ENCODE measurements at places on chromosomes 12 and 14. TPM values are rescaled to one million over a fixed set of nuclear protein-coding genes. Genes with fewer than 3 reads are reported as not detected.

LRFN5 gene
- total RNA-seq, result 0.38 TPM

KRT4 gene
- total RNA-seq, result not detected

OR4K13 gene
- not detected for total RNA-seq

DNA sequence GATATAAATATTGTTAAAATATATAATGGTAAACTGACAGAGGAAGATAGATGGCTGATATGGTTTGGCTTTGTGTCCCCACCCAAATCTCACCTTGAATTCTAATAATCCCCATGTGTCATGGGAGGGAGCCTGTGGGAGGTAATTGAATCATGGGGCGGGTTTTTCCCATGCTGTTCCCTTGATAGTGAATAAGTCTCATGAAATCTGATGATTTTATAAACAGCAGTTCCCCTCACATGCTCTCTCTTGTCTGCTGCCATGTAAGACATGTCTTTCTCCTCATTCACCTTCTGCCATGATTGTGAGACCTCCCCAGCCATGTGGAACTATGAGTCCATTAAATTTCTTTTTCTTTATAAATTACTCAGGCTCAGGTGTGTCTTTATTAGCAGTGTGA, 46.3 kb downstream of the PTCSC3 start:
- DNase-seq, result no peak

DNA sequence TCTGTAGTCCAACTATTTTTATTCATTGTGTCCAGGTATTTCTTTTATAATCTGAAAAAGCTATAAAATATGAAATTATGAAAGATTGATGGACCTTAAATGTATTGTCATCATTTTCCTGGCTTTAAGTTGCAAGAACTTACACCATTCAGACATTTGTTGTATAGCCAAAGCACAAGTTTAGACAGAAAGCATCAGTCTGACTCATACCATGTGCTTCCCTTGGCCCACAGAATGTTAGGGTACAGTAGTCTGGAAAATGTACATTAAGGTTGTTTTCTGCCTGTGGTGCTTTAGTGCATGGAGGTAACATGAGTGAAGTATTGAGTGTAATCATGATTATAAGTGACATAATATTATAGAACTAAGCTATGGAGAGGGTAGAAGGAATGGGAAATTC, 1002.5 kb downstream of the BCL11B start:
- no peak for DNase-seq

Measured in posterior vena cava (tissue), 2 donors.